SJSA1 (cell line): ENCODE measurements at places on chromosomes 1 and 21. TPM values are rescaled to one million over a fixed set of nuclear protein-coding genes. Genes with fewer than 3 reads are reported as not detected.
A peak's percentile ranks its signal among the peaks of the same experiment; 100 is the strongest.

DNA sequence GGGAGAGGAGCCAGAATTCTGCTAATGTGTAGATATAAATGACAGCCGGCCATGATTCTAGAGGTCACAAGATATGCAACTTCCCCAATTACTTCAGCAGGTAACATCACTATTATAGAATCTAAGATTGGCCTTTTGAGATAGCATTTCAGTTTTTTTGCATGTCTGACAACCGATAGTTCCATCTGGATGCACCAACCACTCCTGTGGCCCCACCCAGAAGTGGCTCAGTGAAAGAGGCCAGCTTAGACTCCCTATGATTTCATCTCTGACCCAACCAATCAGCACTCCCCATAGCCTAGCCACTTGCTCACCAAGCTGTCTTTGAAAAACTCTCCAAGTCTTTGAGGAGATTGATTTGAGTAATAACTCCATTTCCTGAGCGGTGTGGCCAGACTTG is 30.3 kb upstream of the NUF2 start:
- no peak overlapping the region for H3K4me3 ChIP-seq
- H3K36me3 ChIP-seq, result no peaks in the 10 kb centered on the region; the same call in 1 of the 2 replicates
- H3K27me3 ChIP-seq, result no peaks in the 10 kb centered on the region
- no peaks in the 10 kb centered on the region for H3K4me1 ChIP-seq
- no peak overlapping the region for H3K27ac ChIP-seq
- no peak for DNase-seq

Gene AK5
- 0.60 and 1.4 TPM in 2 replicates for total RNA-seq

GRCh38 chr1:64686828-64687724 is 57.8 kb upstream of the RAVER2 start:
- DNase-seq, result no peak
- H3K27me3 ChIP-seq, result no peaks in the 10 kb centered on the region
- no peaks in the 10 kb centered on the region for H3K36me3 ChIP-seq
- H3K27ac ChIP-seq, result peak overlapping the region; percentile 8; the same call in 1 of the 2 replicates

- no peaks in the 10 kb centered on the region for H3K4me1 ChIP-seq
- H3K4me3 ChIP-seq, result no peak overlapping the region
- H3K27me3 ChIP-seq, result no peaks in the 10 kb centered on the region
- no peak for DNase-seq
- H3K36me3 ChIP-seq, result no peaks in the 10 kb centered on the region
- H3K27ac ChIP-seq, result no peak overlapping the region
These were observed 150.0 kb downstream of the ADGRL2 start for GRCh38 chr1:81950591-81951244.

Gene ZNF697
- total RNA-seq, result 1.7 and 5.0 TPM in 2 replicates

DNA sequence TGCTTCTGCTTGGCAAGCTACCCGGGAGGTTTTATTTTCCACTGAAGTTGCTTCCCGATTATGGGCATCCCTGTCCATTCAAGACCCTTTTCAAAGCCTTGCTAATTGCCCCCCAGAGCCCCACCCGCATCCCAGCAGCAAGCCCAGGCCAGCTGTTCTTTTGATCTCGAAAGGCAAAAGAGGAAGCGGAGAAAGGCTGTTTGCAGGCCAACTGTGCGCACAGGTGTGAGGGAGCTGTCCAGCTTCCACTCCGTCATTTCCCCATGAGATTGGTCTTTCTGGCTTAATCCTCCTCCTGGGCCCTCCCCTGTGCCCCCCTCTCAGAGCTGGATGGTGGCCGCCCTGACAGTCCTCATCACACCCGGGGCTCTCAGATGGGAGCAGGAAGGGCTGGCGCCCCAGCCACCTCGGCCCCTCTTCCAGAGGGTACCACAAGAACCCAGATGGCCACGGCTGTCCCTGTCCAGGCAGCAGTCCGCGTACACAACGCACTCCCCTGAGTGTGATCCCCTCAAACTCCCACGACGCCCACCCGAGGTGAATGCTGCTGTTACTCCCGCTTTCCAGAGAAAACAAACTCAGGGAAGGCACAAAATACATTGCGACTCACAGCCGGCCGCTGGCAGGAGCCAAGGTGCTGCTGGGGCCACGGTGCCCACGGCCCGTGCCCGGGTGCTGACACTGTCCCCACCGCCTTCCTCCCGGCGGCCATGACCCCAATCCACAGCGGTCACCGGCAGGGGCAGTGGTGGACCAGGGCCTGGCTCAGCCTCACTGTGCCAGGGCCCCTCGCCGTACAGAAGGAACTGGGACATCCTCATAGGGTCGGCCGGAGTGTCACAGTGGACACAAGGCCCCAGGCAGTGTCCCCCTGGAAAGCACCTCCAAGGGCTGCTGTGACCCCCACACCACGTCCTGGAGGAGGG is 121.9 kb downstream of the CRYAA start:
- H3K36me3 ChIP-seq, result no peaks in the 10 kb centered on the region
- no peak overlapping the region for H3K27ac ChIP-seq
- H3K4me3 ChIP-seq, result no peak overlapping the region
- no peaks in the 10 kb centered on the region for H3K27me3 ChIP-seq

DNA sequence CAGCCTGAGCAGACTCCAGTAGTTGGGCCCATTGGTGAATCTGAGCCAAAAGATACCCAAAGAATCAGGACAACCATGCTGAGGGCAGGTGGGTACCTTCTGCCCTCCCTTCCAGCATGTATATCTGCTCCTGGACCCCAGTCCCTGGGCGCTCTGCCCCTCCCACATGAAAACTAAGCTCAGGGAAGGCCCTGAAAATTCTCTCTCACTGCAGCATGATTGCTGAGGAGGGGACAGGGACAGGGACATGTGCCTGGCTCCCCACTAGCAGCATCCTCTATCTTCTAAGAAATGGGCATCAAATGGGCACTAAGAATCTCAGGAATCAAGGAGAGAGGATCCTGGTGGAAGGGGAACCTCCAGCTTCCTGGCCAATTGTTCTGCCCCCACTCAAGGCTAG is 446.0 kb downstream of the MATN1 start:
- H3K4me1 ChIP-seq, result no peaks in the 10 kb centered on the region
- no peak for DNase-seq
- no peak overlapping the region for H3K4me3 ChIP-seq
- 0 out of 2 replicates have a peak, but pooled peaks cover 3% of the 10 kb centered on the region for H3K27me3 ChIP-seq
- H3K27ac ChIP-seq, result no peak overlapping the region

- no peaks in the 10 kb centered on the region for H3K36me3 ChIP-seq
- no peak overlapping the region for H3K4me3 ChIP-seq
- H3K27me3 ChIP-seq, result no peaks in the 10 kb centered on the region
- no peak overlapping the region for H3K27ac ChIP-seq
- H3K4me1 ChIP-seq, result no peaks in the 10 kb centered on the region
- no peak for DNase-seq
These were observed 290.9 kb downstream of the SIPA1L2 start for GRCh38 chr1:232339073-232339472.

- no peaks in the 10 kb centered on the region for H3K4me1 ChIP-seq
- DNase-seq, result no peak
- H3K4me3 ChIP-seq, result no peak overlapping the region
- H3K27me3 ChIP-seq, result no peaks in the 10 kb centered on the region
- H3K27ac ChIP-seq, result no peak overlapping the region
- H3K36me3 ChIP-seq, result no peaks in the 10 kb centered on the region
These were observed 111.4 kb downstream of the NTNG1 start for GRCh38 chr1:107252271-107252670.

GRCh38 chr1:23108918-23109533 is 59.6 kb downstream of the LUZP1 start:
- peaks cover 37% of the 10 kb centered on the region for H3K4me1 ChIP-seq
- no peak overlapping the region for H3K4me3 ChIP-seq
- no peak for DNase-seq

Gene GPR3
- 0.38 and 1.4 TPM in 2 replicates for total RNA-seq

DNA sequence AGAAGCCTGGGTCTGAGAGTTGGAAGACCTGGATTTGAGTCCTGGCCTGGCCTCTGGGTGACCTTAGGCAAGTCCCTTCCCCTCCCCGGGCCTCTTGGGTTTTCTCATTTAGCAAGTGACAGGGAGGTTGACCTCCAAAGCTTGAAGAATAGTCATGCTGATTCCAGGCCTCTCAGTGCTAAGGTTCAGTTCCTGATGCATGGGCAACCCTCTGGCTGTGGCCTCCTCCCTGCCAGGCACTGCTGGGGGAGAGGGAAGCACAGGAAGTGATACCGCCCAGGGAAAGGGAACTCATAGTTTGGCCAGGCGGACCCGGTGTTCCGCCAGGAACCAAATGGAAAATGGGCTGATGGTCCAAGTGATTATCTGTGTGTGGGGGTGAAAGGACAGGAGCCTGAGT is 23.6 kb upstream of the WASF2 start:
- H3K27ac ChIP-seq, result no peak overlapping the region
- H3K4me1 ChIP-seq, result no peaks in the 10 kb centered on the region
- DNase-seq, result no peak
- no peaks in the 10 kb centered on the region for H3K36me3 ChIP-seq
- no peaks in the 10 kb centered on the region for H3K27me3 ChIP-seq

- H3K27me3 ChIP-seq, result no peaks in the 10 kb centered on the region
- no peak overlapping the region for H3K4me3 ChIP-seq
- no peak for DNase-seq
These were observed 5.0 kb downstream of the CLDN19 start for GRCh38 chr1:42735056-42735455.

DNA sequence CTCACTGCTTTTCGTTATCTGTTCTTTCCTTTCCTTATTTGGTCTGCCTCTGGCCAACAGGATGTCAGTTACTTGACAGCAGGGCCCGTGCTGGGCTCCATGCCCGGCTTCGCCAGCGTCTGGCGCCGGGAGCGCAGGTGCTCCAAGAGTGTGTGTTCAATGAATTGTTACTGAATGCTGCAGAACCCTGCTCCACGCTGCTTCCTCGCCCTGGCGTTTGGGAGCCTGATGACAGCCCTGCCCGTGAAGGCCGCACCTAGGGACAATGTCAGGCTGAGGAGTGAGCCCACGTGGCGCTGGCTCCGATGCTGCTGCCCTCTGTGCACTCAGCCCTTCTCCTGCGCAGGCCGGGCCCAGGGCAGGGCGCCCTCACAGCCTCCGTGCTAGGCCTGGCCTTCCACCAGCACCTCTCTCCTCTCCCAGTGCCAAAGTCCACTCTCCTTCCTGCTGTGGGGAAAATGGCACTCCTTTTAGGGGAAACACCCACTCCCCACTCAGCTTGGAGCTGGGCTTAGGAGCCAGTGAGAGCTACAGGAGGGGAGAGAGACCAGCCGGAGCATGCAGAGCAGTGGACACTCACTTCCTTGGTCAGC is 51.4 kb downstream of the ACBD3 start:
- H3K4me1 ChIP-seq, result no peaks in the 10 kb centered on the region
- no peak overlapping the region for H3K27ac ChIP-seq
- H3K4me3 ChIP-seq, result no peak overlapping the region
- H3K27me3 ChIP-seq, result no peaks in the 10 kb centered on the region
- DNase-seq, result no peak

GRCh38 chr1:209171151-209171550 is 412.4 kb upstream of the CAMK1G start:
- no peaks in the 10 kb centered on the region for H3K4me1 ChIP-seq
- H3K36me3 ChIP-seq, result no peaks in the 10 kb centered on the region
- no peak for DNase-seq
- H3K4me3 ChIP-seq, result no peak overlapping the region

Gene ASB17
- not detected in 2 replicates for total RNA-seq

GRCh38 chr1:101122452-101123166 is 97.0 kb upstream of the DPH5 start:
- peaks cover 12% of the 10 kb centered on the region; the same call in 1 of the 2 replicates for H3K27me3 ChIP-seq
- no peak overlapping the region for H3K27ac ChIP-seq
- H3K36me3 ChIP-seq, result no peaks in the 10 kb centered on the region
- DNase-seq, result no peak

DNA sequence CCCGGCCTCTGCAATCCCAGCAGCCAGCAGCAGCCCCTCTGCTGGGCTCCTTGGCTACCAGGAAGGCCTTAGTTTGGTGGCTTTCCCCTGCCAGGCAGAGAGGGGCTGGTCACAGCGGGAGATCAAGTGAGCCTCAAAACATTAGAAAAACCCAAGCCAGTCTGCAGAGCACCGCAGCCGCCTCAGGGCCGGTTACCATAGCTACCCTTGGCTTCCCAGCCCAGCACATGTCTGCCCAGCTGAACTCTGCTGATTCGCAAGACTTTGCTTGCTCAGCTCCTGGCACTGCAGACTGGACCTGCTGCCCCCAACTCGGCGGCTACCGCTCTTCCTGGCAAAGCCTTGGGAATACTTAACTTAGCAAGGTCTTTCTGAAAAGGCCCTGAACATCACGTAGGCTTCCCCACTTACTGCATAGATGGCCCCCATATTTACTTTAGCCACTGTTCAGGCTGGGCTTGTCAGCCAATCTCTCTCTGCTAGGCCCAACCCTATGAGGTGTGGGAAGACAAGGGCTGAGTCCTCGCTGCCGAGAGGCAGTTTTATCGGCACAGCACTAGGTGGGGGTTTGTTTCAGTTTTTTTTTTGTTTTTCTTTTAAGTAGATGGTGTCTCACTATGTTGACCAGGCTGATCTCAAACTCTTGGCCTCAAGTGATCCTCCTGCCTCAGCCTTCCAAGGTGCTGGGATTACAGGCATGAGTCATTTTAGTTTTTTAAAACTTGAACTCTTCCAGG is 28.6 kb upstream of the PLEKHG5 start:
- H3K27ac ChIP-seq, result no peak overlapping the region
- H3K4me1 ChIP-seq, result peaks cover 4% of the 10 kb centered on the region
- DNase-seq, result peak; percentile 47
- H3K36me3 ChIP-seq, result peaks cover 9% of the 10 kb centered on the region; the same call in 1 of the 2 replicates
- no peak overlapping the region for H3K4me3 ChIP-seq

- no peak overlapping the region for H3K4me3 ChIP-seq
- DNase-seq, result peak; percentile 84
- peaks cover 28% of the 10 kb centered on the region for H3K36me3 ChIP-seq
- peaks cover 54% of the 10 kb centered on the region for H3K4me1 ChIP-seq
- no peaks in the 10 kb centered on the region for H3K27me3 ChIP-seq
- peak overlapping the region; percentile 75 for H3K27ac ChIP-seq
These were observed 67.3 kb upstream of the BCL10 start for GRCh38 chr1:85343612-85344255.

DNA sequence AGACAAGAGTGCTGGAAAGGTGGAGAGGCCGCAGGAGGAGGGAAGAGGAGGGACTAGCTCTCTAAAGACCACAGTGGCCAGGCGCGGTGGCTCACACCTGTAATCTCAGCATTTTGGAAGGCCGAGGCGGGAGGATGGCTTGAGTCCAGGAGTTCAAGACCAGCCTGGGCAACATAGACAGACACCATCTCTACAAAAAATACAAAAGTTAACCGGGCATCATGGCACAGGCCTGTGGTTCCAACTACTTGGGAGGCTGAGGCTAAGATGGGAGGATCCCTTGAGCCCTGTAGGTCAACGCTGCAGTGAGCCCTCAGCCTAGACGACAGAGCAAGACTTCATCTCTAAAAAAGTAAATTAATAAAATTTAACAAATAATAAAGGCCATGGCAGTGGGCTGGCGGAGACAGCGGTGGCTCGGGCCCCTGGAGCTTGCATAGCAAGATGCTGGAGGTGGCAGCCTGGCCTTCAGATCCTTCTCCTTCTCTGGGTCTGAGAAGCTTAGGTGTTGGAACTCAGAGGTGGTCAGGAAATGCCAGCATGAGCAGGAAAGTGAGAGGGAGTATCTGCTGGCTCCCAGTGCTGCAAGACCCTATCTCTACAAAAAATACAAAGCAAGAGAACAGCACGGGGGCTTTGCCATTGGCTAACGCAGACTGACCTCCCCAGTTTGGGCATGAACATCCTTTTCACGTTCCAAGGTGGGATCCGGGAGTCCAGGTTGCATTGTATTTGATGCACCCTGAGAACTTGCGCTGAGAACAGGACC is 10.7 kb downstream of the WNT3A start:
- H3K27ac ChIP-seq, result no peak overlapping the region
- no peaks in the 10 kb centered on the region for H3K36me3 ChIP-seq
- no peak overlapping the region for H3K4me3 ChIP-seq
- peak; percentile 31 for DNase-seq
- H3K27me3 ChIP-seq, result no peaks in the 10 kb centered on the region

Gene ELAPOR1
- total RNA-seq, result 0.63 and 1.2 TPM in 2 replicates

- H3K27me3 ChIP-seq, result no peaks in the 10 kb centered on the region
- no peaks in the 10 kb centered on the region for H3K36me3 ChIP-seq
- H3K27ac ChIP-seq, result no peak overlapping the region
- DNase-seq, result no peak
These were observed 71.6 kb upstream of the RUNX1 start for GRCh38 chr21:35120631-35121180.

Gene BTBD19
- total RNA-seq, result 0.81 and 4.0 TPM in 2 replicates
